CD4-positive, alpha-beta T cell treated with Interleukin-2 at 100 ng/mL for 4 hours (primary cell): ENCODE measurements at places on chromosomes 1 and 21.

DNA sequence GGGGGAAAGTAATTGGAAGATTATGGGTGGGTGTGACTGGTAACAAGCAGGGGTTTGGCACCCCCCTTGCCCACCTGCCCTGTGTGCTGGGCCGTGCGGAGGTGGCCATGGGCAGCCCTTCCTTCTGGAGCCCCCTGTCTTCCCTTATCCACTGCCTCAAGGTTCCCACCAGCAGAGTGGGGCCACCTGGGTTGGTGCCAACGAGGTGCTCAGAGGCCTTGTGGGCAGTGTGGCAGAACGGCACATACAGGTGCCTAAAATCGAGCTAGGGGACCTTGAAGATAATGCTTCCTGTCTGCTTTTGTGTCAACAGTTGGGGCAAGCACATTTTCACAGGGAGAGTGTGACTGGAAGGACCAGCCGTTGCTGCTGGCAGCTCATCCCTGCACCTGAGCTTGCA is 161.8 kb downstream of the PCBP3 start:
- DNase-seq = no peak

- no peak for DNase-seq
These were observed 10.9 kb upstream of the ARID1A start for GRCh38 chr1:26684763-26685508.

- DNase-seq = no peak
These were observed 24.9 kb downstream of the TMEM63A start for GRCh38 chr1:225857256-225857655.

- no peak for DNase-seq
These were observed 33.6 kb upstream of the IFNGR2 start for GRCh38 chr21:33369586-33369985.

DNA sequence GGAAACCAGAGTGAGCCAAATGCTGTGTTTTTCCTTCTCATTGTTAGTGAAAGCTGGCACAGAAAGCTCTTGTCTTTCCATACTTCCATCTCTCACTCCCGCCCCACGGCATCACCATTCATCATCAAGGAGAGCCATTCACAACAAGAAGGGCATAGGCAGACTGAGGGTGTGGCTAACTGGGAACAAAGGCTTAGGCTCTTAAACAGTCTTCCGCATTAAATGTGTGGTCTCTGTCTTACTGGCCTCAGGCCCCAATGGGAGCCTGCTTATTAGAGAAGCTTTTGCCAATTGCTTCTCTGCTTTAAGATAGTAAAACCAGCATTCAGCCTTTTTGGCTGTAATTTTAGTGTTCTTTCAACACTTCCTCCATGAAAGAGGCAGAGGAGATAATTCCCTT is 51.4 kb downstream of the TNFSF18 start:
- no peak for DNase-seq

GRCh38 chr1:151145304-151146071 is 943 bp downstream of the SEMA6C start:
- no peak for DNase-seq

DNA sequence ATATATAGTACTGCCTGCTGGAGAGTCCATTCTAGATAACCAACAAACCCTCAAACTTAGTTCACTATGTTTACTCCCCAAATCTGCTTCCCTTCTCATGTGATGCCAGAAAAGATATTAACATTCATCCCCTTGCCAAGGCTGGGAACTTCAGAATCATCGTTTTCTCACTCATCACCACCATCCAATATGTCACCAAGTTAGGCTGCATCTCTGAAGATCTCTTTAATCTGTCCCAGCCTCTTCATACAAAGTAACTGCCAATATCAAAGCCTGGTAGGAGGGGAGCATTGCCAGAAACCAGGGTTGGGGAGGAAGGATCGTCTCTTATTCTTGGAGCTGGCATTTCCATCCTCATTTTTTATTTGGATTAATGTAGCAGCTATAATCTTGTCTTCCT is 71.6 kb downstream of the XCL2 start:
- DNase-seq = no peak

- DNase-seq = no peak
These were observed 30.0 kb downstream of the IARS2 start for GRCh38 chr1:220123889-220124288.
